ENCODE measurements at places on chromosomes 16 and 17.
A peak's percentile ranks its signal among the peaks of the same experiment; 100 is the strongest.

GRCh38 chr17:16919663-16920627, 52.0 kb downstream of the TNFRSF13B start:
- H3K27ac ChIP-seq, result no peak overlapping the region
- no peak overlapping the region for H3K4me3 ChIP-seq
- no peaks in the 10 kb centered on the region for H3K4me1 ChIP-seq
- DNase-seq, result no peak
- H3K27me3 ChIP-seq, result no peaks in the 10 kb centered on the region

DNA sequence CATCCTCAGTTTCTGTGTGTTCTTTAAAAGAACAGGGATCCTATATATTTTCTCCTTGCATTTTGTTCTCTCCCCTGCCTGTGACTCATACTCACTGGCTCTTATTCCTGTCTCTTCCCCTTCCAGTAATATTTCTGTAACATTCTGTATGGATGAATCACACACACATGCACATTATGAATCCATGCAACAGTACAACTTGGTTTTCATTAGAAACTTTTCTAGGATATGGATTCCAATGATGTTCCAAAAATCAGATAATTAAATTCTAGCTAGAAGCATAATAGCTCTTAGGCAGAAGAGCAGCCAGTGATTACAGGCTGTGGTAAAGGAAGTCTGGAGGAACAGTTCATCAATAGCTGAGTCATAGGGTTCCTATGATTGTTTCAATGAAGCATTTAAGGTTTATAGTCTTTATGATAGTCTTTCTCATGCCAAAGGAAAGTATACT, 119.6 kb upstream of the PMFBP1 start:
- H3K36me3 ChIP-seq, result no peaks in the 10 kb centered on the region
- no peak overlapping the region for H3K4me3 ChIP-seq
- peaks cover 4% of the 10 kb centered on the region for H3K27me3 ChIP-seq
- H3K27ac ChIP-seq, result no peak overlapping the region

DNA sequence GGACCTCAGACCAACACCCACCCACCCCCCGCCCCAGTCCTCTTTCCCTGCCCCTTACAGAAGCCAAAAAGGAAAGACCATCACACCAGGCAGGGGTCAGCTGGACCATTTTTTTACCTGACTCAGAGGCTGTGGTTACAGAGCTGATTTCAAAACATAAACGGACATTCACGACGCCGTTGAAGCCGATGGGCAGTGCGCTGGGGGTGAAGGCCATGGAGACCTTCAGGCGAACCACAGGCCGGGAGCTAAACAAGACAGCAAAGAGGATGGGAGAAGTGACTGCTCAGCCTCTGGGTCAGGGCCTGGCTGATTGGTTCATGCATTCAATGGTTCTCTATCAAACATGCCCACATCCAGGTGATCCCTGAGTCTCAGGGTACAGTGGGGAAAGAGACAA, 24.1 kb downstream of the HASPIN start:
- H3K4me1 ChIP-seq, result no peaks in the 10 kb centered on the region
- DNase-seq, result no peak
- H3K4me3 ChIP-seq, result no peak overlapping the region
- no peaks in the 10 kb centered on the region for H3K27me3 ChIP-seq

DNA sequence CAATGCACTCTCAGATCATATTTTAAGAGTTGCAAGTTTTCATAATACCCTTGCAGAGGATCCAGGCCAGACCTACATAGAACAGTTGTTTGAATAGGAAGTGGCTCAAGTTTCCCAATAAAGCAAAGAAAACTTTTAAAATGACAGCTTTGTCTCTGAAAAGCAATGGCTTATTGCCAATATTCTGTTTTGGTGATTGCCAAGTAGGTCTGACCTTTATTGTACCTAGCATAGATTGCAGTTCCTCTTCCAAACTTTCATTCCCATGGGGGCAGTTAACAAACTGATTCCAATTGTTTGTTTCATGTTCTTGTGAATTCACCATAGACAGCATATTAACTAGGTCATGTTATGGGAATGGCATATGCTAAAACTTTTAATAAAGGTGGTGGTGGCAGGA, 664.6 kb upstream of the CA10 start:
- H3K4me1 ChIP-seq, result no peaks in the 10 kb centered on the region
- H3K27ac ChIP-seq, result no peak overlapping the region
- peak; percentile 1 for DNase-seq
- H3K4me3 ChIP-seq, result no peak overlapping the region
- no peaks in the 10 kb centered on the region for H3K36me3 ChIP-seq
- H3K27me3 ChIP-seq, result no peaks in the 10 kb centered on the region

Data from small intestine (tissue), 16 donors.